ENCODE measurements at places on chromosomes 2 and 18.

GRCh38 chr2:229210641-229211040 is 60.4 kb downstream of the PID1 start:
- no peak for DNase-seq

DNA sequence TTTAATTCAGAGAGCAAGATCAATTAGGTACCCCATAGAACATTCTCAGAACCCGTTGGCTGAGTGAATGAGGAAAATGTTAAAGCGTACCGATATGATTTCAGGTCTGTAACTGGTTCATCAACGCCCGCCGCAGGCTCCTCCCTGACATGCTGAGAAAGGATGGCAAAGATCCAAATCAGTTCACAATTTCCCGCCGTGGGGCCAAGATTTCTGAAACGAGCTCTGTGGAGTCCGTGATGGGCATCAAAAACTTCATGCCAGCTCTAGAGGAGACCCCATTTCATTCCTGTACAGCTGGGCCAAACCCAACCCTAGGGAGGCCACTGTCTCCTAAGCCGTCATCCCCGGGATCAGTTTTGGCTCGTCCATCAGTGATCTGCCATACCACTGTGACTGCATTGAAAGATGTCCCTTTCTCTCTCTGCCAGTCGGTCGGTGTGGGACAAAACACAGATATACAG is 7.3 kb downstream of the TGIF1 start:
- DNase-seq = no peak

DNA sequence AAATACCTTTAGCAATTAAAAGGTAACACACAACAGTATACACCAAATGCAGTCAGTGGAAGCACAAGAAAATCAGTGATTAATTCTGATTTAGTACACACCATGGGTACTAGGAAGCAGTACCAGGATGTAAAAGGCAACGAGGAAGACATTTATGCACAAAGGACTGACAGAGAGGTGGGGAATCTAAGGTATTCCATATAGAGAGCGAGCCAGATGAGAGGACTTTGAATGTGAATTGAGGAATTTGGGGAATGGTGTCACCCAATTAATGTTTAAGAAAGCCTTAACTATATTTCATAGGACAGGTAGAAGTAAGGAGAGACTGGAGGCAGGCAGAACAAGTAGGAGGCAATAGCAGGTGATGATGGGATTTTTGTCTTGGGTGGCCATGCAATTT is 11.7 kb downstream of the CPS1 start:
- no peak for DNase-seq

DNA sequence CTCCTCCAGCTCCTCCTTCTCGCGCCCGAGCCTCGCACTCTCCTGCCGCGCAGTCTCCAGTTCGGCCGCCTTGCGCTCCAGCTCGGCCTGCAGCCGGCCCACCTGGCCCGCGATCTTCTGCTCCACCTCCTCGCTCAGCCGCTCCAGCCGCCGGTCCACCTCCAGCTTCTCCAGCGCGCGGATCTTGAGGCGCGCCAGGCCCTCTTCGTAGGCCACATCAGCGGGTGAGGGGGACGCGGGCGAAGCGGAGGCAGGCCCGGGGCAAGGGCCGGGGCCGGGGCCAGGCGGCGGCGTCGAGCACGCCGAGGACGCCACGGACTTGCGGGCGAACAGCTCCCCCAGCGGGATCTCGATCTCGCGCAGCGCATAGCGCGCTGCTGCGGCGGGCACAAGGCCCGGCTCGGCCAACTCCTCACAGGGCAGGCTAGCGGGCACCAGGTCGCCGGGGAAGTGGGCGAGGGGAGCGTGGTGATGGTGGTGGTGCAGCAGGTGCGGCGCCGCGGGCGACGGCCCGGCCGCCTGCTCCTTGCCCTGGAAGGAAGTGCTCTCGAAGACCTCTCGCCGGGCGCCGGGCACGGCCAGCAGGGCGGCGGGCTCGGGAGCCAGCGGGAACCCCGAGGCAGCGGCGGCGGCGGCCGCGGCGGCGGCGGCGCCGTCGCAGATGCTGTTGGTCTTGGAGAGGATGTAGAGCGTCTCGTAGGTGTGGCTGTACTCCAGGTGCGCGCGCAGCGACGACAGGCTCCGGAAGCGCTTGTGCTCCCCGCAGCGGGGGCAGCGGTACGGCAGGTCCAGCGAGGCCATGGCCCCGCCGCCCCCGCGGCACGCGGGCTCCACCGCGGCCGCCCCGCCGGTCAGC is 15.2 kb downstream of the FBXO41 start:
- DNase-seq = no peak

GRCh38 chr2:78145395-78145996 is 623.3 kb upstream of the LRRTM4 start:
- DNase-seq = no peak

GRCh38 chr2:160790738-160791137 is 297.1 kb upstream of the RBMS1 start:
- DNase-seq = no peak

- DNase-seq = no peak
Observed at GRCh38 chr18:8091035-8091434, 518.2 kb upstream of the RAB12 start.

DNA sequence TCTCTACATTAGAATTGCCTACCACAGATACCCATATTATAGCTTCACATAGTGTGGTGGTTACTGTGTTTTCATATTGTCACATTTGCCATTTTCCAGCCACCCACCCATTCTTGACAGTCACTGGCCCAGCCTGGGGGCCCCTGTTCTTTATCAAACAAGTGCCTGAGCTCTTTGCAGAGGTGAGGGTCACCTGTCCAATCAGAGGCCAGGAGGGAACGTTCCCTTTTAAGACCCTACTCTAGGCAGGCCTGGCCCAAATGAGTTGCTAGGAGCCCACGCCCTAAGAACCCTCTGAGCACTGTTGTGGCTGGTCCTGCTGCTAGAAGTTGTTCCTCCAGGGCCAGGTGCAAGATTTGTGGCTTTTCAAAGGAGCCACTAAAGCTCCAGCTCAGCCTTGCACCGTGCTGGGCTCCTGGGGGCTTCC is 5.2 kb downstream of the IL37 start:
- no peak for DNase-seq

GRCh38 chr2:216446343-216446742 is 34.1 kb downstream of the SMARCAL1 start:
- DNase-seq = no peak

GRCh38 chr2:98027538-98027937 is 31.8 kb upstream of the TMEM131 start:
- no peak for DNase-seq

DNA sequence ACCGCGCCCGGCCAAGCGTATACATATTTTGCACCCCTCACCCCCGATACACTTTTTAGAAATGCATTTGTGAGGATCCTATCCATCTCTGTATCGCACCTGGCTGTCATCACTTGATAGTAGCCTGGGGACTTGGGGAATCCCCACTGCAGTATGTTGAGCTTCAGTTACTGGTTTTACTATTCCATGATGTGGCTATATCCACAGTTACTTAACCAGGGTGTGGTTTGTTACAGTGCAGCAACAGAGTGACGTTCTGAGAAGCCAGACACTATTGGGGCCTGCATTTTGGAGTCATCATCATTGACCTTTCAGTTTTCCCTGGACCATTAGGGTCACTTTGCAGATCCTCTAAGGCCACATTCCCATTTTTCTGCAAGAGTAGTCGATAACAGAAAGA is 212.7 kb downstream of the AGAP1 start:
- DNase-seq = no peak

DNA sequence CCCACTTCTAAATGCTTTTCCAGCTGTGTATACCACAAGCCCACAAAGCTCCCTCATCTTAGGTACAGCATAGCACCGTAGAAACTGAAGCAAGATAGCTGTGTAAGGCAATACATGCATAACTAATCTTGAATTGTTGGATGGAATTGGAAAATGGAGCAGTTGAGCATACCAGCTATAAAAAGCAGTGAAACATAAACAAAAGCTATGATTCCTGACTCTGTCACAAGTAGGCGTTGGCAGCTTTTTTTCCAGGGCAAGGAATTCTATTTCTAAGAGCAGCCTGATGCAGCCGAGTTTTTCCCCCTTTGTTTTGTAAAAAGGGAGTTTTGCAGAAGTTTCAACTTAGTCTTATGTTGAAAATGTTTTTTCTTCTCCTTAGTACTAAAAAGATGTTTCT is 32.4 kb downstream of the MOGAT1 start:
- no peak for DNase-seq

DNA sequence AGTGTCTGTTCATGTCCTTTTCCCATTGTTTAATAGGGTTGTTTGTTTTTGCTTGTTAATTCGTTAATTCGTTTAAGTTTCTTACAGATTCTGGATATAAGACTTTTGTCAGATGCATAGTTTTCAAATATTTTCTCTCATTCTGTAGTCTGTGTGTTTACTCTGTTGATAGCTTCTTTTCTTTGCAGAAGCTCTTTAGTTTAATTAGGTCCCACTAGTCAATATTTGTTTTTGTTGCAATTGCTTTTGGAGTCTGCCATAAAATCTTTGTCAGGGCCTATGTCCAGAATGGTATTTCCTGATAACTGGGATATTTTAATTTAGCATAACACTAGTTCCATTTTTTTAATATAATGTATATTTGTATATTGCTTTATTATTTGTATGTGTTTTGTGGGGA is 1380.1 kb downstream of the SUCLG1 start:
- DNase-seq = no peak

GRCh38 chr18:36772241-36772723 is 56.5 kb downstream of the TPGS2 start:
- no peak for DNase-seq

GRCh38 chr2:2845806-2846315 is 514.8 kb upstream of the MYT1L start:
- no peak for DNase-seq

GRCh38 chr18:9927392-9928063 is 13.7 kb downstream of the VAPA start:
- DNase-seq = no peak

DNA sequence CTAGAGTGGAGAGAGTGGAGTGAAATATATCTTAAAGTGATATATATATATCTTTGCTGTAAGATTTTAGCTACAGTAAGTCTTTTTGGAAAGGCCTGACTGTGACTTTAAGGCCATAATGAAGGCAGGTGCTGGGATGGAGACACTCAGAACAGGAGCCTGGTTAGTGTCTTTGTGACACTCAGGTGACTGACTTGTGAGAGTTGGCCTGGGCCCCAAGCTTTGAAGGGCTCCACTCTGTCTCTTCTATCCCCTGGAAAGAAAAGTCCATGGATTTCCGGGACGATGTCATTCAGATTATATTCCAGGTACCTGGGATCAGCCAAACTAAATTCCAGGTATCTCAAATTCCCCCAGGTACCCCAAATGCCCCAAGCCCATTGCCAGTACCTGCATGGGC is 276.6 kb downstream of the PDE11A start:
- DNase-seq = no peak

DNA sequence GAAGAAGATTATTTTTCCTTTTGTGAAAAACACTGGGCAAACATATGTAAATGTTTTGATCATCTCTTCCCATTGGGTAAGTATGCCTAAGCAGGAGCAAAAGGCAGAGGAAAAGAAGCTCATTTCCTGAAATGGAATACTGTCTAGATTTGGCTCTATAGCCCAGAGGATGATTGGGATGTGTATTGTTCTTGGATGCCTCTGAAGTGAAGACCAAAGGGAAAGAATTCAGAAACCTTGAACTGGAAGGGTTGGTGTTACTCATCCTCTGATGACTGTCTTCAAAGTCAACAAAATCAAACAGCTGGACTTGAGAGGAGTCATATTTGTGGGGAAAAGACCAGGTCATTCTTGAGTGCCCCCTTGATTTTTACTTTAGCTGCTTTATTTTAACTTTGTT is 112.6 kb upstream of the NT5C1B start:
- DNase-seq = no peak

DNA sequence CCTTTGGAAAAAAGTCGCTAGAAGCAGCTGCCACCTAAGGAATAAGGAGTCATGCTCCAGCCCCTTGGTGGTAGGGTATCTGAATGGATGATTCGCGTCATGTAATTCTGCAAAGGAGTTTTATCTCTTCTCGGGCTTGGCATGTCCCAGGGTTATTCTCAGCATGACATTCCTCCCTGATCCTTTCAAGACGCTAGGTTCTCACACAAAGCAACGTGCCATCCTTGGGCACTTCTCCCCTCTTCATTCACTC is 355.6 kb downstream of the MYCN start:
- no peak for DNase-seq

- DNase-seq = no peak
Observed at GRCh38 chr18:66894851-66895250, 291.0 kb upstream of the CDH19 start.

DNA sequence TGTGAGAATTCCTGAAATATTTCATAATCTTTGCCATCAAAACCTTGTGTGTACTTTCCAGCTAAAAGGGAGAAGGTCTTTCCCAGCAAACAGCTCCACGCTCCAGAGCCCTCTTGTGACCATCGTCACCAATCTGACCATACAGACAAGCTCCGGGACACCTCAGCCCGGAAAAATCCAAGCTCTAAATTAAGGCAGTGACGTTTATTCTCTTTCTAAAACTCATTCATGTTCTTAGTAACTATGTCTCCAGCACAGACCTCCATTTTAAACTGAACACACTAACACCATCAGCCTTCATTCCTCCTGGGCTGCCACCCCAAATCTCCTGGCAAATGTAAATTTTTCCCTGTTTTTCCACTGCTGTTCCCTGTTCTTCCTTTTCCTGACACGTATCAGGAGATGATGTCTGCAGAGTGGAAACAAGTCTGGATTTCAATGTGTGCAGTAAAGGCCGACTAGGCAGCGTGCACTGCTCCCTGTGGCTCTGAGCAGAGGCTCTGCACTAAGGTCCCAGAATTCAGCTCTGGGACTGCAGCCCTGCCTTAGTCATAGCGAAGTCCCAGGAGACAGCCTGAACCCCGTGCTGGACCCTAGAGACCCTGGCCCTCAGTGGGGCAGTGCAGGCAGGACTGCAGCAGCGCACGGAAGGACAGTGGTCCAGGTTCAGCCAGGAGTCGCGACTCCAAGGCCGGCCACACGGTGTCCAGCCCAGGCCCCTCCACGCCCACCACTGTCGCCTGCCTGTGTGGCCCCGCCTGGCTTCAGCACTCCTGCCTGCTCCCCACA is 452.5 kb upstream of the SALL3 start:
- DNase-seq = no peak

DNA sequence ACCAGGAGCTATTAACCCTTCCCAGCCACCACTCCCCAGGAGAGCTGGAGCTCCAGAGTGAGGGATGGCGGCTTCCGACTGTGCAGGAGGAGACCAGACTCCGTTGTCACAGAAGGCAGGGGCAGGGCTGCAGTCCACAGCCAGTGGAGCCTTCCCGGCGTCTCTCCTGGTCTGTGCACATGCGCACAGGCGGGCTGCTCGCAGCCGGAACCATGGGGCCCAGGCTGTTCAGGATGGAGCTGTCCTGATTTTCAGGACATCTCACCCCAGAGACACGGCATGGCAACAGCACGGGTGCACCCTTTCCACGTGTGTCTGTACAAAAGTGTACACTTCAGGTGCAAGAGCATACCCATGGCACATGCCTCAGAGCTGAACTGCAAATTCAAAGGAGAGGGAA is 28.9 kb downstream of the EIPR1 start:
- DNase-seq = no peak

DNA sequence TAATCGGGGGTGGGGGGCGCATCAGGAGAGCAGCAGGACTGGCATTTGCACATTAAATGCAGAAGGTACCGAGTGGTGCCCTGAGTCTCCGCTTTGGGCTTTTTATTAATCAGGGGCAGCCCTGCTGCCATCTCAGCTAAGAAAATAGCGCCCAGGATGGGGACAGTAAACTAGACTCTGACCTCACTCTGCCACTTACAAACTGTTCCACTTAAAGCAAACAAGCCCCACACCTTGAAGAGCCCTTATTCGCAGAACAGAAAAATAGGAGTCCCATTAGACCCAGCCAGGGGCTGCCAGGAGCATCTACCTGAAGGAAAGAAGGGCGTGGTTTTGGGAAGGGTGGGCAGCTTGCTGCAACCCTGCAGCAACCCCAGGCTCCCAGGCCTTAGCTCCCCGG is 165.3 kb downstream of the TNS1 start:
- DNase-seq = no peak
